Left lung (tissue), 14 donors: ENCODE measurements at places on chromosomes 3 and 15.

DNA sequence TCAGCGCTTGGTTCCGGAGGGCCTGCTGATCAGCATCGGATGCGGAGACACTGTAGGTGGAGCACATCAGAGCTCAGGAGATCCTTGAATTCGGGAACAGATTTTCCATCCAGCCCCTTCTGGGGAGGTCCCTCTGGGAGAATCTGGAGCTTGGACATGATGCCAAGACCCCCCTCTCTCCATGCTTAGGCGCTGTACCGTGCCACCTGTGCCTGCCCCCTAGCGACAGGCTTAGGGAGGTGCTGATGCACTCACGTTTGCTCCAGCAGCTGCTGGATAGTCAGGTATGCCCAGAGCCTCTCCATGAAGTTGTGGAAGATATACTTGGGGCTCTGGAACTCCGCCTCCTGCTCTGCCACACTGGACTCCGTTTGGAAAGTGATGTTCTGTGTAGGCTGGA is 9.7 kb downstream of the ITIH4 start:
- no peak for DNase-seq
- H3K27ac ChIP-seq: no peak overlapping the region
- H3K4me1 ChIP-seq: no peaks in the 10 kb centered on the region
- no peaks in the 10 kb centered on the region for H3K27me3 ChIP-seq
- peaks cover 27% of the 10 kb centered on the region for H3K36me3 ChIP-seq

DNA sequence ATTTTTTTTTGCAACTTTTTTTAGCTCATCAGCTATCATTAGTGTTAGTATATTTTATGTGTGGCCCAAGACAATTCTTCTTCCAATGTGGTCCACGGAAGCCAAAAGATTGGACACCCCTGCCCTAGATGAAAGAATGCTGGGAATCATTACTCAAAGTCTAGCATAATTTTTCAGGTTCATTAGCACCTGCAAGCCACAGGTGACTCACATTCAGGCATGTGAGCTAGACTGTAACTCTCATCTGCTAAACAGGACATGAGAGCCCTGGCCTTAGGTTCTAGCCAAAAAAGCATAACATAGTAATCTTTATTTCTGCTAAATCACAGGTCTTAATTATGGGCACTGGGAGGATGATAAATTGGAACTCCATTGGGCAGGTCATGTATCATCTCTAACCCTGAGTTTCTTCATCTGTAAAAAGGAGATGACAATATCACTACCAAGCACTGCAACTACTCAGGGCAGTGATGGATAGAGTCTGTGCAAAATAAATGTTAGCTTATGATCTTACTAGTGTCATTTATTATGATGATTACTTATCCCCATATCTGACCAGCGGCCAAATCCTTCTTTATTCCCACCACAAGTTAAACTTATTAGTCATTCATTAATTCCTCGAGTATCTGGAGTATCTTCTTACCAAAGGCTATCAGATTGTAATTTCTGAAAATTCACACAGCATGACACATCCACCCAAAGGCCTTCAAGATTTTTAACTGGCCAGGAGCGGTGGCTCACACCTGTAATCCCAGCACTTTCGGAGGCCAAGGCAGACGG is 125.0 kb downstream of the PLD1 start:
- no peaks in the 10 kb centered on the region for H3K27me3 ChIP-seq
- no peaks in the 10 kb centered on the region for H3K4me1 ChIP-seq
- no peak overlapping the region for H3K27ac ChIP-seq

DNA sequence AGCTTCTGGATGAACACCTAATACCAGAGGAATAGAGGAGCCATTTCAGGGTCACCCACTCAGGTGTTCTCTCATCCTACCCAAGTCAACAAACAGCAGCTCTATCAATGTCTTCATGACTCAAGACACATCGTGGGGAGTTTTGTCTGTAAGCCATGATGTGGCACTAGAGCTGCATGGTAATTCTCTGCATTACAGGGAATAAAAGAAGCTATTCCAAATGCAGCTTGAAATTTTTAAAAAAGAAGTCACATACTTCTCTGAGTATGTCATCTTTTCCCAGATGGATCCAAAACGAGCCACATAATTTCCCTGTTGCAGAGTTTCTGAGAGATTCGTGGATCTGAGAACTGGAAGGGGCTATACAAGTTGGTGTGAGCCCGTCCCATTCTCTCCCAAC is 6.1 kb upstream of the THSD4 start:
- H3K36me3 ChIP-seq: no peaks in the 10 kb centered on the region
- no peaks in the 10 kb centered on the region for H3K4me1 ChIP-seq
- no peak overlapping the region for H3K4me3 ChIP-seq
- DNase-seq: no peak
- no peaks in the 10 kb centered on the region for H3K27me3 ChIP-seq

- H3K27me3 ChIP-seq: peaks cover 62% of the 10 kb centered on the region
- no peaks in the 10 kb centered on the region for H3K36me3 ChIP-seq
- no peaks in the 10 kb centered on the region for H3K4me1 ChIP-seq
Observed at GRCh38 chr15:73385205-73385604, 16.4 kb upstream of the HCN4 start.

- peak; percentile 19 for DNase-seq
- H3K4me3 ChIP-seq: no peak overlapping the region
- no peak overlapping the region for H3K27ac ChIP-seq
- H3K36me3 ChIP-seq: no peaks in the 10 kb centered on the region
- H3K27me3 ChIP-seq: no peaks in the 10 kb centered on the region
Observed at GRCh38 chr3:194967151-194968117, 281.8 kb downstream of the FAM43A start.

DNA sequence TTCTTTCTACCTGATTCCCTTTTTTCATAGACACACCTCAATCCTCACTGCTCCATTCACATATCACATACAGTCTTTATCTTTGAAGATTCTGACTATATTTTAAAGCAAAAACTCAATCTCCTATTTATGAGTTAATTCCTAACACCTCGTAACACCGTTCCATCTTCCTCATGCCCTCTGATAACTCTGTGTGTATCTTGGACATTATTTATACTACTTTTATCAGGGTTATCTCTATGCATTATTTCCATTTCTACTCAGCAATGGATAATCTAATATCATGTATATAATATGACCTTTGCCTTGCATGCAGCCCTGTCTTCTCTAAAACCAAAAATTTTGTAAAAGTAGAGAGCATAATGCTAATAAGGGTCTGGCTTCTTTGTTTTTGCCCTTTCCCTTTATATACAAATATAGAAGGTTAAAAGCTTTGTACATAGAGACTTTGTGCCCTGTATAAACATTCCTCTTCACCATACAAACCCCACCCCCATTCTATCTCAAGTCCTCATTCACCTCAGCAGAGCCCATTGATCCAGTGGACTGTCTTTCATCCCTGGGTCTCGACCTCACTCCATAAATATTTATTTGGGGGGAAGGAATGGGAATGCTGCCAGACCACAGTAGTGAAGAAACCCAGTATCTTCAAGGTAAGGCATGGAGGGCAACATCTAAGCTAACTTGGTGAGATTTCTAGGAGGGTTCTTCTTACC is 21.8 kb downstream of the TRIM42 start:
- no peaks in the 10 kb centered on the region for H3K27me3 ChIP-seq
- no peaks in the 10 kb centered on the region for H3K4me1 ChIP-seq
- no peak overlapping the region for H3K27ac ChIP-seq
- H3K36me3 ChIP-seq: no peaks in the 10 kb centered on the region
- DNase-seq: no peak

- H3K4me1 ChIP-seq: no peaks in the 10 kb centered on the region
- DNase-seq: no peak
- H3K27me3 ChIP-seq: no peaks in the 10 kb centered on the region
- no peak overlapping the region for H3K4me3 ChIP-seq
- H3K36me3 ChIP-seq: peaks cover 89% of the 10 kb centered on the region
- no peak overlapping the region for H3K27ac ChIP-seq
Observed at GRCh38 chr3:141915016-141915415, 38.6 kb downstream of the ATP1B3 start.

GRCh38 chr15:68417051-68417450 is 14.9 kb downstream of the ITGA11 start:
- H3K36me3 ChIP-seq: no peaks in the 10 kb centered on the region
- no peak for DNase-seq
- no peaks in the 10 kb centered on the region for H3K4me1 ChIP-seq
- H3K27ac ChIP-seq: no peak overlapping the region
- no peak overlapping the region for H3K4me3 ChIP-seq

GRCh38 chr15:70474471-70475406 is 288.6 kb downstream of the UACA start:
- peak overlapping the region; percentile 66 for H3K27ac ChIP-seq
- H3K36me3 ChIP-seq: no peaks in the 10 kb centered on the region
- H3K4me1 ChIP-seq: peaks cover 16% of the 10 kb centered on the region
- DNase-seq: peak; percentile 60
- peaks cover 4% of the 10 kb centered on the region for H3K27me3 ChIP-seq
- H3K4me3 ChIP-seq: peak overlapping the region; percentile 5

DNA sequence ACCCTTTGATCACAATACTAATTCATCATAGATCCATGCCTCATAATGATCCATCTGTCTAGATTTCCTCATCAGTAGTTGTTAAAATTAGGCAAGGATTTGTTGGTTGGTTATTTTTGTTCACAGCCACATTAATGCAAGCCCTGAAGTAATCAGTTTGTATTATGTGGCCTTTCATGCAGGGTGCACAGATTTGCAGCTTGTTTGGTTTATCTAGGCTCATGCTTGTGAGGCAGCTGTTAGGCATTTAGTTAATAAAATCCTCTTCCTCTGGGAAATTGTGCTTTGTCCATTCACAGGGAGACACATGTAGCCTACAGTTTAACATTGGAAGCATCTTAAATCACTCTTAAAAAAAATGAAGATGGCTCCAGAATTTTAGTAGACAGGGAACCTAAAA is 162.8 kb upstream of the ZNF385D start:
- no peaks in the 10 kb centered on the region for H3K4me1 ChIP-seq

DNA sequence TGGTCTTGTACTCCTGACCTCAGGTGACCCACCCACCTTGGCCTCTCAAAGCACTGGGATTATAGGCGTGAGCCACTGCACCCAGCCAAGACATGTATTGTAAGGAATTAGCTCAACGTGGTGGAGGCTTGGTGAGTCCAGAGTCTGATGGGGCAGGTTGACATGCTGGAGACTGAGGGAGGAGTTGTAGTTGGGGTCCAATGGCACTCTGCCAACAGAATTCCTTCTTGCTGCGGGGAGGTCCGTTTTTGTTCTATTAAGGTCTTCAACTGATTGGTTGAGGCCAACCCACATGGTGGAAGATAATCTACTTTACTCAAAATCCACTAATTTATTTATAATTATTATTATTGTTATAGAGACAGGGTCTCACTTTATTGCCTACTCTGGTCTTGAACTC is 30.1 kb downstream of the PLA2G4D start:
- no peaks in the 10 kb centered on the region for H3K36me3 ChIP-seq
- no peaks in the 10 kb centered on the region for H3K27me3 ChIP-seq
- no peaks in the 10 kb centered on the region for H3K4me1 ChIP-seq
- no peak overlapping the region for H3K4me3 ChIP-seq
- DNase-seq: no peak

GRCh38 chr3:11508346-11509172 is 135.2 kb downstream of the VGLL4 start:
- peak overlapping the region; percentile 83 for H3K27ac ChIP-seq
- no peak for DNase-seq
- peaks cover 31% of the 10 kb centered on the region for H3K4me1 ChIP-seq
- no peaks in the 10 kb centered on the region for H3K36me3 ChIP-seq
- no peaks in the 10 kb centered on the region for H3K27me3 ChIP-seq

DNA sequence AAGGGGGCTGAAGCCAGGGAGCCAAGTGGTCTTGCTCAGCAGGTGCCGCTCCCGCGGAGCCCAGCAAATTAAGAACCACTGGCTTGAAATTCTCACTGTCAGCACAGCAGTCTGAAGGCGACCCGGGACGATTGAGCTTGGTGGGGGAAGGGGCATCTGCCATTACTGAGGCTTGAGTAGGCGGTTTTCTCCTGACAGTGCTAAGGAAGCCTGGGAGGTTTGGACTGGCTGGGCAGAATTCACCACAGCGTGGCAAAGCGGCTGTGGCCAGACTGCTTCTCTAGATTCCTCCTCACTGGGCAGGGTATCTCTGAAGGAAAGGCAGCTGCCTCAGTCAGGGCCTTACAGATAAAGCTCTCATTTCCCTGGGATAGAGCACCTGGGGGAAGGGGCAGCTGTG is 57.0 kb upstream of the GPR149 start:
- no peak overlapping the region for H3K27ac ChIP-seq
- DNase-seq: no peak
- no peak overlapping the region for H3K4me3 ChIP-seq
- no peaks in the 10 kb centered on the region for H3K36me3 ChIP-seq
- H3K27me3 ChIP-seq: no peaks in the 10 kb centered on the region

- no peaks in the 10 kb centered on the region for H3K27me3 ChIP-seq
- no peak overlapping the region for H3K4me3 ChIP-seq
- no peak overlapping the region for H3K27ac ChIP-seq
- no peaks in the 10 kb centered on the region for H3K36me3 ChIP-seq
- DNase-seq: no peak
Observed at GRCh38 chr3:156655819-156656550, 18.4 kb upstream of the TIPARP start.
